T-helper 2 cell (primary cell): ENCODE measurements at places on chromosomes 2 and 18.

- no peak for DNase-seq
Measured at GRCh38 chr2:80185091-80185490, 119.5 kb downstream of the LRRTM1 start.

- no peak for DNase-seq
Measured at GRCh38 chr2:236684504-236685256, 115.1 kb downstream of the ACKR3 start.

- no peak for DNase-seq
Measured at GRCh38 chr18:37508207-37508606, 57.4 kb downstream of the CELF4 start.

DNA sequence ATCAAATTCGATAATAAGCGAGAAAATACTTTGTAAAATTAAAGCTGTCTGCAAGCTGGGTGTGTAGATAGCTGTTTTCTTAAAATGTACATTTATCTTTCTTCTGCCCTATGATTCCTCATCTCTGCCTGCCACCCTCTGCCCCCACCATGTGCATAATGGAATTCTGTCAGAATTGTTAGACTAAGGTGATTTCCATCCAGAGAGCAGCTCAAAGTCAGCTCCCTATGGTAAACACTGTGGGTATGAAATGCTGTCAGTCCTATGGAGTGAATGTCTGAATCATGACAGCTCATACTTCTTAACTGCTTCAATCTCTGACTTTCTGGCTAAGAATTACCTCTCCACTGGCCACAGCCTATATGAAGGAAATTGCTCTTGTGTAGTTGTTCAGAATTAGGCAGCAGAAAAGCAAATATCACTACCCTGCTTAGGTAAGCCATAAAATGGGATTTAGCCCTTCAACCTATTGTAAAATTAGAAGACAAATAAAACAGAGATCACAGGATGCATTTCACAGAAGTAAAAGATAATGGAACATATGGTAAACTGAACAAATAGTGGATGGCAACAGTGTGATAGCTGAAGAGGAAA is 137.7 kb downstream of the CD8B2 start:
- DNase-seq = no peak

GRCh38 chr2:136141510-136142149 is 23.7 kb upstream of the CXCR4 start:
- no peak for DNase-seq

- no peak for DNase-seq
Measured at GRCh38 chr2:14306268-14306861, 326.2 kb upstream of the LRATD1 start.

DNA sequence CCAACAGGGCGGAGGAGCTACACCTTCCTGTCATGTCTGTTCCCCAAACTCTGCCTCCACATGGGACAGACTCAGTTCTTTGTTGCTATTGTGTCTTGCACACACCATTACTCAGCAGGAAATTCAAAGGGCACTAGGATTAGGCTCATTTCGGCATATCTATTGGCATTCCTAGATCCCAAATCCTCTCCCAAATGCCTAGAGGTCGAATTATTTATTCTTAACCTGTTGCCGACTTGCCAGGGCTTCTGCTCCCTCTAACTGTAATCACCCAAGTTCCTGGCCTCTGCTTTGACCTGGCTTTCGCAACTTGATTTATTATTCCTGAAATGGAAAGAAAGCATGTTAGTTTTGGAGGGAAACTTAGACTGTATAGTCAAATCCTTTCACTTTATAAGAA is 67.8 kb upstream of the ST6GAL2 start:
- no peak for DNase-seq

- no peak for DNase-seq
Measured at GRCh38 chr2:142037744-142038143, 93.1 kb downstream of the LRP1B start.

- no peak for DNase-seq
Measured at GRCh38 chr2:162609798-162610197, 228.8 kb downstream of the KCNH7 start.

GRCh38 chr2:96103761-96104486 is 12.4 kb downstream of the ADRA2B start:
- no peak for DNase-seq

GRCh38 chr2:232117413-232117812 is 155.9 kb downstream of the DIS3L2 start:
- no peak for DNase-seq

- DNase-seq = no peak
Measured at GRCh38 chr2:136005462-136006196, 20.2 kb upstream of the DARS1 start.

DNA sequence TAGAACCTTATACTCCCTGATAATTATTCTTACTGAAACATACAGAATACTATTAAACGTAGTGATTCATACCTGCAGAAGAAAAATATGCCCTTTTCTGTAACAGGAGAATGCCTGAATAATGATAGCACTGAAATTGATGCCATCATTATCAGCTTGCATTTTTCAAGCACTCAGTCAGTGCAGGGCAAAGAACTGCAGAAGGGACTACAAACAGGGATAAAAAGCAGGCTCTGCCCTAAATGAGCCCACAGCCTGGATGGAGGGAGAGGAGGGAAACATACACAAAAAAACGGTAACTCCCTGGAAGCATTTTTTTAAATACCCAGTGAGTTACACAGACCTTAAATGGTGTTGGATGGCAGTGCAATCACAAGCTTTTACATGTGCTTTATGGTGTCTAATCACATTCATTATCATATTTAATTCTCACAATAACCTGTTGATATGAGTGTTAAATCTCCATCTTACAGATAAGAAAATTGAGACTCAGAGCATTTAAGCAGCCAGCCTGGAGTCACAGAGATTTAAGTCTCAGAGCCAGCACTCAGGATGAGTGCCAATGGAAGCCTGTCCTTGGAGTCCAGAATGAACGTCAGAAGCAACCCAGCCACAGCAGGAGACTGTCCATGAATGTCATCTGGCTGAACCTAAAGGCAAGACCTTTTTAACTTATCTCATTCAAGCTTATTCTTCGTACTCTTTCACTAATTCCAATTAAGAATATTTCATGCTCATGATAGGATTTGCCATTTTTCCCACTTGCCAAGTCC is 139.3 kb upstream of the CTNNA2 start:
- no peak for DNase-seq

DNA sequence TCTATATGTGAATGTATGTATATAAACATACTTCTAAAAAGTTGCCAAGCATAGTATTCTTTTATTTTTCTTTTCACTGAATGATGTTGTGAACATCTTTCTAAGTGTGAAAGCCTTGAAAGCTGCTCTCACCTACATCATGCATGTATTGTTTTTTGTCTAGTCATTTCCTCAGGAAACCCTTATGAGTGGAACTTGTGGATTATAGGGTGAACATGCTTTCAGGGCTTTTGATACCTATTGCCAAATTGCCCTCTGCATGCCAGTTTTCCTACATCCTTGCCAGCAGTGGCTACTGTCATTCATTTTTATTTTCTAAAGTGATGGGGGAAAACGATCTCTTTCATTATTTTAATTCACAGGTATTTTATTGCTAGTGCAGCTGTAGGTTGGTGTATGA is 78.3 kb downstream of the ADAM23 start:
- DNase-seq = no peak

DNA sequence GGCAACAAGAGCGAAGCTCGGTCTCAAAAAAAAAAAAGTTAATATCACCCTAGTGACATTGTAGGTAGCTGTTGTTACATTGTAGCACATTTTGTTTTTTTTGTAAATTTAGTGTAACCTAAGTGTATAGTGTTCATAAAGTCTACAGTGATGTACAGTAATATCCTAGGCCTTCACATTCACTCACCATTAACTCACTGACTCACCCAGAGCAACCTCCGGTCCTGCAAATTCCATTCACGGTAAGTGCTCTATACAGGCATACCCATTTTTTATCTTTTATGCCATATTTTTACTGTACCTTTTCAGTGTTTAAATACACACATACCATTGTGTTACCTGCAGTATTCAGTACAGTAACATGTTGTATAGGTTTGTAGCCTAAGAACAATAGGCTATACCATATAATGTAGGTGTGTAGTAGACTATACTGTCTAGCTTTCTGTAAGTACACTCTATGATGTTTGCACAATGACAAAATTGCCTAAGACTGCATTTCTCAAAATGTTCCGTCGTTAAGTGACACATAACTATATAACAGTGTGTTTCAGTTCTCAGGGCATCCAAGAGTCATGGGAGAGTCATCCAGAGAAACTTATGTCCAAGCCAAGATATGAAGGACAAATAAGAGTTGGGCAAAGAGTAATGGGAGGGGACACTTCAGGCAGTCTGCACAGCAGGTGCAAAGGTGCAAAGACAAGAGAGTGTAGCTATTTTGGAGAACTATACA is 68.4 kb downstream of the TANK start:
- no peak for DNase-seq

GRCh38 chr2:23019476-23019875 is 365.5 kb upstream of the KLHL29 start:
- DNase-seq = no peak

DNA sequence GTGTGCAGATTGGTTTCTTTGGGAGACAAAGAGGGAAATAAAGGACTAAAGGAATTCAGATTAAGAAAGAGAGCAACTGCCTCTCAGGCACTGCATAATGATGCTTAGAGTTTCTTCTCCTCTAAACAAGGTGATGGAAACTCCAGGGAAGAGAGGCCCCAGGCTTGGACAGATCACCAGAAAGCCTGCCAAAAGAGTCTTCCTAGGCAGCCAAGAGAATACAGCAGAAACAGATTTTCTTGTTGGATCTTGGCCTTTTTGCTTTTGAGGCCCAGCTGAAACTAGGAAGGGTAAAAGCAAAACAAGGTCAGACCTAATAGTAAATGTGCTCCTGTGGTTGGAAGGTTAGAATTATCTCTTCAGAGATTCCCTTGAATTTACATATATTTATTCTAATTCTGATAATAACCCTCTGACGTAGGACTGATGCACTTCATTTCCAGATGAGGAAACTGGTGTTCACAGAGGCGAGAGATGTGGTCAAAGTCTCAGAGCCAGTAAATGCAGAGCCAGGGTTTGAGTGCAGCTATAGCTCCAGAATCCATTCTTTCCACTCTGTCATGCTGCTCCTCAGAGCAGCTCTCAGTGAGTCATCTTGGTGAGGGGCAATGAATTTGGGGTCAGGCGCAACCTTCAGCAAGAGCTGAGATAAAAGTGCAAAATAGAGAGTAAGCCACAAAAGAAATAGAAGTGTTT is 142.3 kb upstream of the FBXO11 start:
- DNase-seq = no peak

GRCh38 chr2:23381084-23381483 is 3.9 kb upstream of the KLHL29 start:
- DNase-seq = no peak

GRCh38 chr2:189441709-189442074 is 418 bp downstream of the WDR75 start:
- DNase-seq = no peak

GRCh38 chr2:197322724-197323720 is 12.4 kb upstream of the ANKRD44 start:
- DNase-seq = no peak

- no peak for DNase-seq
Measured at GRCh38 chr2:3163401-3163800, 214.2 kb downstream of the EIPR1 start.

GRCh38 chr2:74414881-74415761 is 6.3 kb downstream of the C2orf81 start:
- DNase-seq = no peak

DNA sequence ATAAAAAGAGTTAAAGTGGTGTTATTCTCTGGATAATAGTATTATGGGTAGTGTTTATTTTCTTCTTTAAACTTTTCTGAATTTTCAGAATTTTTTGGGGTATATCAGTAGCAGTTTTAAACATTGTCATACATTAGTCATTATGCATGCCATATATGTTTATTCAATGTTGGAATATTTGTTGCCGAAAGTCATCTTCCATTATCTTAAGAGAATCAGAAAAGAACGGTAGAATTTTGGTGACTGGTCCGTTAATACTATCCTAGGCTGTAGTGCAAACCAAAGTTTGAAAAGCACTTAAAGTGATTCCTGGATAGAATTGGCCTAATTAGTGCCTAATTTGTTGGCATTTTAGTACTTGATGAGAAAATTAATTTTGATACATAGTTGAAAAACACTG is 244.1 kb downstream of the PHLPP1 start:
- no peak for DNase-seq

DNA sequence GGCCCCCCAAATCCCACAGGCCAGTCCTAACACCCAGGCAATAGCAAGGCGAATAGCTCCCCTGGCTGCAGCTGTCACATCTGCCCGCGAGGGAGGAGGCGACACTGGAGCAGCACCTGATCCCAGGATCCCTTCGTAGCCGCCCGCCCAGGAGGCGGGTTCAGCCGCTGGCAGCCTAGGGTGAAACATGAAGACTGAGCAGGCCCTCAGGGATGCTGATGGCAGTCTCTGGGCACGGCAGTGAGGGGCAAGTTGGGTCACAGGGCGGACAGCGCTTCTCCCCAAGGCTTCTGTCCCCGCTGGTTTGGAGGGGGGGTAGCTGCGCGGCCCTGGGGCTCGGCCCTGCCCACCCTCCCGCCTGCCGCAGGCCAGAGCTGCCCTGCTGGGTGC is 1.9 kb downstream of the DNMT3A start:
- DNase-seq = no peak

- no peak for DNase-seq
Measured at GRCh38 chr2:206804326-206804725, 38.9 kb downstream of the FASTKD2 start.

DNA sequence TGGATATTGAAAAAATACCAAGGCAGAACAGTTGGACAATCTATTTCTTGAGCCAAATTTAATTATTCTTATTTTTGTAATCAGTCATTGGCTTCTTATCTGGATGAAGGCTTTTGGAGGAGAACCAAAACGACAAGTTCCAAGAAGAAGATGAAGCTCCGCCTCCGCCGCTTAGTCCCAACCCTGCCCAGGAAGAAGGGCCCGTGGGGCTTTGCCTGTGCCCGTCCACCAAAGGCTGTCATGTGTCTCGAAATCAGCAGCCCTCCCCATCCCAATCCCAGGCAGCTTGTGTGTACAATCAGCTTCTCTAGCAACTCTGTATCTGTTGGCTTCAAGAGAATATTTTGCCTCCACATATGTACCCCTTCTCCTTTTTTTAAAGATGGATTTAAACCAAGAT is 24.6 kb downstream of the PTRHD1 start:
- DNase-seq = no peak

GRCh38 chr18:6982398-6982797 is 135.2 kb downstream of the LAMA1 start:
- DNase-seq = no peak

DNA sequence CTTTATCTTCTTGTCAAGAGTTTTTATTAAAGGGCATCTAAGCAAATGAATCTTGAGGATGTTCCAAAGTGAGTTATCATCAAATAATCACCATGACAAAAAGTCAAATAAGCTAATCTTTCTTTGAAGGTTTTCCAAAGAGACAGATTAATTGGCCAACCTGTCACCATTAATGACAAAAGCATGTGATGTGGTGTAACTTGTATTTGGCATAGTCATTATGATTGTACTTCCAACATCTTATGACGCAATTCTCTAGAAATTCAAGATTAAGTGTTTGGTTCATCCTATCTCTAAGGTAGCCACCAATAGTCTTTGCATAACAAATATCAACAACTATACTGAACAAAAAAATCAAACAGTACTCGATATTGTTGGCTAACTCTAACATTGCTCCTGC is 28.6 kb downstream of the RBMS1 start:
- DNase-seq = no peak
